Posterior cingulate gyrus (tissue), 11 donors: ENCODE measurements at places on chromosomes 5 and 9.

DNA sequence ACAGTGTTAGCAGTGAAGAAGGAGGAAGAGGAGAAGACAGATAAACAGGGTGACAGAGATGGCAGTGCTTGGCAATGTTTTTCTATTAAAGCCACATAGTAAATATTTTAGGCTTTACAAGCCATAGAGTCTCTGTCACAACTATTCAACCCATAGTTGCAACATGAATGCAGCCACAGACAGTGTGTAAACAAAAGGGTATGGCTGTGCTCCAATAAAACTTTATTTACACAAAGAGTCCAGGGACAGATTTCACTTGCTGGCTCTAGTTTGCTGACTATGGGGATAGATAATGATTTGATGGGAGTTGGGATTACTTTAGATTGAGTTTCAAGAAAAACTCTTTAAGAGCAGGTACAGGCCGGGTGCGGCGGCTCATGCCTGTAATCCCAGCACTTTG is 224.8 kb upstream of the SEMA6A start:
- no peak for DNase-seq

DNA sequence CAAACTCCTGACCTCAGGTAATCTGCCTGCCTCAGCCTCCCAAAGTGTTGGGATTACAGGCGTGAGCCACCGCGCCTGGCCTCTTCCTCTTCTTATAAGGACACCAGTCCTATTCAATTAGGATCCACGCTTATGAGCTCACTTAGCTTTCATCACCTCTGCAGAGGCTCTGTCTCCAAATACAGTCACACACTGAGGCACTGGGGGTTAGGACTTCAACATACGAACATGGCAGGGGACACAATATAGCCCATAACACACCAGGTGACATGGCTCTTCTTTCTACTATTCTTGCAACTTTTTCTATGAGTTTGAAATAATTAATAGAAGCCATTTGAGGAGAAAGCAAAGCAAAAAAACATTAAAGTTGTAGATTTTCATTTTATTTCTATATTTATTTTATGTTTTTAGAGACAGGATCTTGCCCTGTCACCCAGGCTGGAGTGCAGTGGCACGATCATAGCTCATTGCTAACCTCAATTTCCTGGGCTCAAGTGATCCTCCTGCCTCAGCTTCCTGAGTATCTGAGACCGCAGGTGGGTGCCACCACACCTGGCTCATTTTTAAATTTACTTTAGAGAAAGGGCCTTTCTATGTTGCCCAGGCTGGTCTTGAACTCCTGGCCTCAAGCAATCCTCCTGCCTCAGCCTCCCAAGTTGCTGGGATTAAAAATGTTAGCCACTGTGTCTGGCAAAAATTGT is 6.0 kb upstream of the PRRT1B start:
- peak; percentile 22 for DNase-seq

DNA sequence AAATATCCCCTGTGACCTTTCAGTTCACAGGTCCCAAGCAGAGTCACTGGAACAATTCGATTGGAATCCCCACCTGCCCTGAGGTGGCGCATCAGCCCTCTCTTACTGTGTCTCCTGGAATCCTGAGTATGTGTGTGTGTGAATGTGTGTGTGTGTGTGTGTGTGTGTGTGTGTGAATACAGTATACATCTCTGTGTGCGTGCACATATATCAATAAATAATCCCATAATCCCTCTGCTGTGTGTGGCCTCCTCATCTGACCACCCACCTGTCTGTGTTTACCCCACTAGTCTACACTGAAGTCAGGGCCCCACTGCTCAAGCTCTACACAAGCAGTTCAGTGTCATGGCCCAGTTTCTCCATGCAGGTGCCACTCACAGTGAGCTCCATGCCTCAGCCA is 187.4 kb downstream of the ERCC6L2 start:
- DNase-seq, result no peak

GRCh38 chr5:103364074-103364473 is 105.5 kb downstream of the MACIR start:
- no peak for DNase-seq

DNA sequence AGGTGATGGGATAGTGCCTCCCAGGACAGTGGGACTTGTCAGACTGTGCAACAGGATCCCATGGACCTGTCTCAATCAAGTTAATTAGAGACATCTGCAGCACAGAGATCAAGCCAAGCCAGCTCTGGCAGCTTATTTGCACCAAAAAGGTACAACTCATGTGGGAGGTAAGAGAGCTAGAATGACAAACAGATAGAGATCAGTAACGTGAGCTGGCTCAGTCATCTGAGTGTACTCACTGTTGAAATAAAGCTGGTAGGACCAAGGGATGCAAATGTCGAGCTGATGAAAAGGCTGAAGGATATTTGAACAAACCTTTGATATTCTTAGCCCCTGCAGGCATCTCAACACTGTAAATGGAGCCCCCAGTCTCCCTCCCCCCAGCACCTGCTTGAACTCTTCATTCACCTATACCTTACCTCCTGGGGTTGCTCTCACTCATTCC is 198.1 kb downstream of the EFNA5 start:
- no peak for DNase-seq

DNA sequence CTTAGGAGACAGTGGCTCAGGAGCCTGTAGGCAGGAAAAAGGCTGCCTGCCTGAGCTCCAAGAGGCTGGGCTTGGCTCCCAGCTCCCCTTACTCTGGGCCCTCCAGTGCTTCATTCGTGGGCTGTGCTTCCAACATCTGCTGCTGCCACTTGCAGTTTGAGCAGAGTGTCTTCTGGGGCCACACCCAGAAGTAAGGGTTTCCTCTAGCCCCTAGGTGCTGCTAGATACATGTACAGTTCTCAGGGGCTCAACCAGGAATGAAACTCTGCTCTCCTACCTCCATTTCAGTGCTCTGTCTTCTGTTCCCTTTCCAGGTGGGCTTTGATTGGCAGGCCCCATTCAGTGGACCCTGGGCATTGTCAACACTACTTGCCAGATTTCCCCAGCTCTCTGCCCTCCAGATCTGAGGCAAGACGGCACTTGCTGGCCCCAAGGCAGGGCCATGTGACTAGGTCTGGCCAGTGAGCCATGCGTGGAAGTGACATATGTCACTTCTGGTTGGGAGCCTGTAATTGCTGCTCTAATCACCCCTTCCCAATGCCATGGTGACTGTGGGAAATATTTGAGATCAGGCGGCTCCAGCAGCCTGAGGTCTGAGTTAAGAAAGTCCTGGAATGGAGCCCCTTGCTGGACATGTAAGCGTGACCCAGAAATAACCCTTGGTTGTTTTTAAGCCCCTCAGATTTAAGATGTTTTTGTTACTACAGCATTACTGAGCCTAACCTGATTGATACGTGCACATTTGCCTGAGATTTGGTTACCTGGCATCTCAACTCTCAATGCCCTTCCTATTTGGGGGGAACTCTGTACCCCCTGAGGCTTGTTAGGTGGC is 9.4 kb upstream of the BOD1 start:
- DNase-seq, result no peak

GRCh38 chr5:151721812-151722391 is 35.2 kb upstream of the SPARC start:
- no peak for DNase-seq

DNA sequence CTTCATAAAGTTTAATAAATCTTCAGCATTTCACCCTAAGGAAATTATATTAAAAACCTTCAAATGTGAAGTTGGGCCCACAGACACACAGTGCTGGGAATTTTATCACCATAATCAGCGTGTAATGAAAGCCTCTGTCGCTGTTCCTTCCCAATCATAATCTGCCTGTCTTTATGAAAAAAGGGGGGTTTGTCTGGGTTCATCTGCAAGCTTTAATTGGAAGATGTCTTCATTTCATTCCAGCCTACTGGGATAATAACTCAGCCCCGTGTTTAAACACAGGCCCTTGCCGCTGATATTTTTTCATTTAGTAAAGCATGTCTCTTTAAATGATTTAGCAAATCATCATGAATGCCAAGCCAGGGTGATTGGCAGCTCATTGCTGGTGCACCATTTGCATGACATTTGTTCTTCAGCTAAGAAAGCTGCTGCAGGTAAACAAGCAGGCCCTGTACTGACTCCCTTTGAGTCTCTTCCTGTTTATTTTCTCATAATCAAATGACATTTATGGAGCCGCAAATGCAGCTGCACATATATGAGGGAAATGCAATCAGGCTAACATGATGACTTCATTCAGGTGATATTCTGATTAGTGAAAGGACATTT is 362.9 kb upstream of the TLE4 start:
- DNase-seq, result no peak

GRCh38 chr9:13900449-13900848 is 413.5 kb downstream of the NFIB start:
- no peak for DNase-seq

- no peak for DNase-seq
Observed at GRCh38 chr9:84756731-84757130, 87.2 kb downstream of the NTRK2 start.

DNA sequence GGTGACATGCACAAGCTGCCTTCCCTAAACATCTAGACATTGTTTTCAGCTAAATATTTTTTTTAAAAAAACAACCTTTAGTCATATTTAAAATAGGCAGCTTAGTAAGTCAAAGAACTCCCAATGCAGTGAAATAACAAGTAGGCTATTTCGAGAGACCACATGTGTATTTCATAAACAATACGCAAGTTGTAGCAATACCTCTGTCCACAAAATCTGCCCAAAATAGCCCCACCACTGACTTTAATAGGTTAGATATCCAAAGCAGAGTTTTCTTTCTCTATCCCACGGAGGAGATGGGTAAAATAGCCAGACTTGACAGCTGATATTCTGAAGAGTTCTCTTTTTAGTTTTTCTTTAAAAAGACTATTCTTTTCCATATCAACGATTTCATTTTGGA is 1.2 kb downstream of the SLC24A2 start:
- DNase-seq, result no peak

GRCh38 chr5:14896131-14896530 is 24.6 kb upstream of the ANKH start:
- DNase-seq, result no peak

DNA sequence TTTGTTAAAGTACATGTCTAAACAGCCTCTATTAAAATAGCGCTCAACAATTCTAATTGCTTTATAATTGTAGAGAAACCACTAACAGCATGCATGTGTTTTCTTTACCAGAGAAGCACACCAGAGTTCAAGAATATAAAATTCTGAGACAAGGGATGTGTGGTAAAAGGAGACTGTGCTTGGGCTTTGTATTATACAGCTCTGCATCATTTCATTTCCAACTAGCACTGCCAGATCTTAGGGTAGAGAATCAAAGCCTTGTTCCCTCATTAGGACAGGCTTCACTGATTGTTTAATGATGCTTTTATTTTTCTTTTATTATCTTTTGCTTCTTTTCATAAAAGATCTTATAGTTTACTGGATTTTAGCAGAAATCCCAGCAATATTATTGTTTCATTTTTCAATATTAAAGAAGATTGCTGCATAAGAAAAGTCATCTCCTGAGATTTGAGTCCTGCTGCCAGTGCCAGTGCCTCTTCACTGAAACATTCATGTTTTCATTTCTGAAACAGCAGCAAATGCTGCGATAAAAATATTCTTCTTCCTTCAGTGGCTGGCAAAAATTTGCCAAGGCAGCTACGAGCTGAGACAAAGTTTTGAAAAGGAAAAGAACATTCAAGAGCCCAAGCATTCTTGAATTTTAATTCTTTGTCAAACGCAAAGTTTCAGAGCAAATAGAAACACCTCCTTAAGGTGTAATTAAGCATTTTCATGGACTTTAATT is 491.0 kb upstream of the PIK3R1 start:
- DNase-seq, result peak; percentile 74

- no peak for DNase-seq
Observed at GRCh38 chr5:157574456-157575380, 857 bp downstream of the ADAM19 start.

GRCh38 chr5:181134259-181134658 is 3.3 kb upstream of the OR2V1 start:
- no peak for DNase-seq

DNA sequence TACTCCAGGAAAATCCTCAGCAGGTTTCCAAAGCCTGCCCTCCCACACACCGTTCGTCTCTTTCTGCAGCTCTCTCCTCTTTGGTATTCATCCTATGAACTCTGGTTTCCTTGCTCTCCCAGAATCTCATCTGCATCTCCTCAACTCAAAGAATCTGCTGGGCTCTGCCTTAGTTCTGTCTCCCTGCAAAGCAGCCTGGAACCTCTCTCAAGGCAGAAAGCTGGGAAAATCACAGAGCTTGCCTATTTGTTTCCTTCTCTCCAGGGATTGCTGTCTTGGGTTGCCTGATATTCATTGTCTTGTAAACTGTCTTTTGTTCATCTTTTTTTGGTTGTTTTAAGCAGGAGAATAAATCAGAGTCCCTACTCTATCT is 5.3 kb upstream of the ERAP2 start:
- no peak for DNase-seq
